ENCODE measurements at places on chromosomes 13 and 19.

DNA sequence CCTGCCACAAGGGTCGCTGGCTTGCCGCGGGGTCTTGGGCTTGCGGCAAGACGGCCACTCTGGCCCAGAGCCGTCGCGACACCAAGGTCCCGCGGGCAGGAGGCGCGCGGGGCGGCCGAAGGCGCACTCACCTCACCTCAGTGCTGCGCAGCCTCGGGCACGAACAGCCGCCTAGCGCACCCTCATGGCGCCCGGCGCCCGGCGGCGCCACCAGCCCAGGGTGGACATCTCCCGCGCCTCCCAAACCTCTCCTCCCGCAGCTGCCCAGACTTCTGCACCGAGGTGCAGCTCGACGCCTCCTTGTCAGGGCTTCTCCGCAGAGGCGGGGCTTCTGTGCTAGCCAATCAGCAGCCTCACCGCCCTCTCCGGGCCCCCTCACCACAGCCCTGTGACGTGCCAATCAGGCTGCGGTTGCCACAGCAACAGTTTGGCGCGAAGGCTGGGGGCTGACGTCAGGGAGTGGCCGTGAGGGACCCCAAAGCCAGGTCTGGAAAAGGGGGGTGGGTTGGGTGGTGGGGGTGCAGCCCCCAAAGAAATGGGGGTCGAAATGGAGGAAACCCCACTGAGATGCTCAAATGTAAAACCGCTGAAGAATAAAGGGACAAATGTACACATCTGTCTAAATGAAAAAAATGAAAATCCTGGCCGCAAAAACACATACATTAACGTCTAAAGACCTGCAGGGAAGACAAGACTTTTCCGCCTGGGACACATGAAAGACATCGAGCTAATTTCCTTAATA is at the start of the genes PEG3 and ZIM2:
Gene PEG3, minus strand, starts transcription at position 276 of the 742 bp plus-strand sequence. CDS start 16,071 bp downstream, outside the sequence.
Gene ZIM2, minus strand, starts transcription at position 276 of the 742 bp plus-strand sequence. CDS start 16,449 bp downstream, outside the sequence.
- no peak for DNase-seq

- no peak for DNase-seq
Measured at GRCh38 chr19:58571575-58571947, 1.6 kb downstream of the MZF1 start.

- no peak for DNase-seq
Measured at GRCh38 chr13:43783820-43784219, 3.0 kb downstream of the ENOX1 start.

DNA sequence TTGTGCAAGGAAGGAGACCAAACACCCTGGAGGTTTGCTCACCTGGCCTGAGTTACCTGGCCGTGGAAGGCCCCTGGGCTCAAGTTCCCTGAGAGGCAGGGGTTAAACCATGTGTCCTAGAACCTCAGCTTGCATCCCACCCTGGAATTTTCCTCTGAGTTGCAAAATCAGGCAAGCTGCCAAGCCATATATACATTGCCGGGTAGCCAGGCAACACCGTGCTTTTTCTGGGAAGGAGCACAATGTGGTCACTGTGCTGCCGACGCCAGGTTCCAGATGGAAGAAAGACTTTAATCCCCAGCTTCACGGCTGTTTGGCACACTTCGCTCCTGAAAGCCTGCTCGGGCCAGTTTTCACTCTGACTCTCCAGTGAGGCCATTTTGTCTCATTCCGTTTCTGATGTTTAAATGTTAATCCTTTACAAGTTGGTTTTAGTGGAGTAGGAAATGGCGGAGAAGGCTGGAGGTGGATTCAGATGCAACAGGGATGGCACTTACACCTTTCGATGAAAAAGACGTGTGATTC is 60.1 kb upstream of the PEG3 start:
- no peak for DNase-seq

- no peak for DNase-seq
Measured at GRCh38 chr13:44651209-44651608, 75.1 kb upstream of the TSC22D1 start.

DNA sequence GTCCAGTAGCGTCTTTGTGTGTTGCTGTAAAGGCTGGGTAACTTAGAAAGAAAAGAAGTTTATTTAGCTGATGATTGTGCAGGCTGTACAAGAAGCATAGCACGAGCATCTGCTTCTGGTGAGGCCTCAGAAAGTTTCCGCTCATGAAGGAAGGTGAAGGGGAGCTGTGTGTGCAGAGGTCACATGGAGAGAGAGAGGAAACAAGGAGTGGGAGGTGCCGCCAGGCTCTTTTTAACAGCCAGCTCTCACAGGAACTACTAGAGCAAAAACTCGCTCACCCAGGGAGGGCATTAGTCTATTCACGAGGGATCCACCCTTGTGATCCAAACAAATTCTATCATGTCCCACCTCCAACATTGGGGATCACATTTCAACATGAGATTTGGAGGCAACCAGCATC is 99.8 kb downstream of the GPR12 start:
- DNase-seq, result no peak

GRCh38 chr19:15181394-15181793 is 19.4 kb downstream of the NOTCH3 start:
- no peak for DNase-seq

DNA sequence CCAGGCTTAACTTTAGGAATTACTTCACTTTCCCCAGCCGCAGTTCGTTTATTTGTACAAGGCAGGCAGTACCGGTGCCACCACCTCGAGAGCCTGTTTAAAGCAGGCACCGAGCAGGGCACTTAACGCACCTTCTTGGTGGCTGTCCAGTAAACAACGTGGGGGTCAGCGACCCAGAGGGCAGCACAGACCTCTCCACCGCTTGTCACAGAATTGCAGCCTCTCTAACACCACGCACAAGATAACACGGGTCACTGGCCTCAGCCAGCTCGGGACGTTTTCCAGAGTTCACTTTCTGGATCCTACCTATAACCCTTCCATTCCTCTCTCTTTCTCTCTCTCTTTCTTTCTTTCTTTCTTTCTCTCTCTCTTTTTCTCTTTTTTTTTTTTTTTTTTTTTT is 16.8 kb upstream of the ELAVL1 start:
- DNase-seq, result no peak

GRCh38 chr19:40433391-40434216 is 7.8 kb upstream of the SERTAD1 start:
- DNase-seq, result peak; percentile 45

GRCh38 chr13:39463611-39464010 is 139.4 kb downstream of the LHFPL6 start:
- DNase-seq, result no peak

DNA sequence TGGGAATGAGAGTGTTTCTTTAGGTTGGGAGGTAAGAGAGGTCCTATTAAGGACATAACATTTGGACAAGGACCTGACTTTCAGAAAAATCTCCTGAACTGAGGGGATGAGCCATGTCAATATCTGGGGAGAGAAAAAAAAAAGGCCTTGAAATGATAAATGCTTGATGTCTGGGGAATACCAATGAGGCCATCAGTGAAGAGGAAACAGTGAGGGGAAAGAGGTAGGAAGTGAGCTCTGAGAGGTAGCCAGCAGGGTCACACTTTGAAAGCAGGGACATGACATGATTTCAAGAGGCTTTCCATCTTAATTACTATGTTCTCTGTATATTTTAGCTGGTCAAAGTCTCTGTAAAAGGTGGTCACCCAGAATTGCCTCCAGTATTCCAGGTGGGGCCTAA is 9.9 kb upstream of the UBE2L5 start:
- no peak for DNase-seq

DNA sequence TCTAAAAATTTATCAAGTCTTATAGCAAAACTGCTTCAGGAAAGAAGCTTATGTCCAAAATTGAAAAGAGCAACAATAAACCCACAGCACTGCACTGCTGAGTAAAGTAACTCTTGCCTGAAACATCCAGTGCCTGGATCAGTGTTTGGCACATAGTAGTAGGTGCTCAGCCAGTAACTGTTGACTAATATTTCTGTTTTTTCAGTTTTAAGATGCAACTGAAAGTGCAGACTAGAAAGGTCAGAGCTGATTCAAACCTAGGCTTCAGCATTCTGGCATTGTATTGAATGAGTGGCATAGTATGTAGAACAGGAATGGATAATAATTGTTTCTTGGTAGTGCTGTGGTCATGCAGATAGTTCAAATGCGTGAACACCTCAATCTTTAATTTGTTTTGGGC is 67.6 kb downstream of the UBL3 start:
- no peak for DNase-seq

DNA sequence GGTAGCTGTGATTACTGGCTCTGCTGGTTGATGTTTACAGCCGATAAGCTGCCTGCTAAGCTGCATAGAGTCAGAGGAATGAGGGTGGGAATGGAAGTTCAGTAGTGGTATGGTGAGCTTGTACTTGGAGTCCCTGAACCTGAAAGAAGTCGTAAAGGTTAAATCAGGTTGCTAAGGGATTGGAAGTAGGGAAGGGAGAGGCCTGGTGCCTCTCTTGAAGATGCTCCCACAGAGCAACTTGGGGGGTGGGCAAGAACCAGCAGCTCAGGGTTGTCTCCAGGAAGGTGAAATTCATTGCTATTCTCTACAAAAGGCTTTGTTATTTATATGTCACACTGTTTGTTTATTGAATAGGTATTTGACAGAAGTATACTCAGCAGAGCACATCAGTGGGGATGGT is 73.8 kb upstream of the OLFM4 start:
- DNase-seq, result no peak

GRCh38 chr19:41323430-41324125 is 13.6 kb downstream of the CCDC97 start:
- no peak for DNase-seq

- no peak for DNase-seq
Measured at GRCh38 chr13:59120297-59120843, 1043.4 kb downstream of the DIAPH3 start.

DNA sequence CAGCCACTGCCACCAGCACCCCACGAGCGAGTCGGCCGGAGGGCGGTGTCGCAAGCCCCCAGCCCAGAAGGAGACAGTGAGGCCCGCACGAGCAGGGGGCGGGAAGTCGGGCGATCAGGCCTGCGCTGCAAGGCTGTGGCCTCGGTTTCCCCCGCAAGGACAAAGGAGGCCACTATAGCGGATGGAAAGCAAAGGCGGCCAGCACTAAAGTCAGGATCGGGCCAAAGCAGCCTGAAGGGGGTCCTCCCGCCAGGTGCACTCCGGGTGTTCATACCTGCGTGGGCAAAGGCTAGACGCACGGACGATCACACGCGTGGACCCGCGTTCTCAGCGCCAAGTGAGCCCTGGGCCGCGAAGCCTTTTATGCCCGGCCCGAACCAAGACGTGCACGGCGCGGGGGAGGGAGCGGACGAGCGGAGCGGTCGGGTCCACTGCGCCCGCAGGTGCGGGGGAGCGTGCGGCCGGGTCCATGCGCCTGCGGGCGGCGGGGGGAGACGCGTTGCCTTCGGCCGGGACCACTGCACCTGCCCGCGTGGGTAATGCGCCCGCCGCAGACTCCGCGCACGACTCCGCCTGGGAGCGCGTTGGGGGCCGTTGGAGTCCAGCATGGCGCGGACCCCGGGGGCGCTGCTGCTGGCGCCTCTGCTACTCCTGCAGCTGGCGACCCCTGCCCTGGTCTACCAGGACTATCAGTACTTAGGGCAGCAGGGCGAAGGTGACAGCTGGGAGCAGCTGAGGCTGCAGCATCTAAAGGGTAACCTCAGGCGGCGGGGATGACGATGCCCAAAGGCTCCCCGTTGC is at the start of the genes PRDX2 and THSD8:
Gene PRDX2, minus strand, starts transcription at position 335 of the 801 bp plus-strand sequence. CDS start 539 bp downstream, outside the sequence.
Gene THSD8, plus strand, starts transcription at position 604 of the 801 bp plus-strand sequence. Its CDS starts 3 bp downstream, at position 607.
- DNase-seq, result peak; percentile 54

GRCh38 chr19:57269515-57270250 is 10.6 kb upstream of the ZNF460 start:
- DNase-seq, result no peak

- no peak for DNase-seq
Measured at GRCh38 chr13:112733661-112734379, 44.0 kb downstream of the ATP11A start.

DNA sequence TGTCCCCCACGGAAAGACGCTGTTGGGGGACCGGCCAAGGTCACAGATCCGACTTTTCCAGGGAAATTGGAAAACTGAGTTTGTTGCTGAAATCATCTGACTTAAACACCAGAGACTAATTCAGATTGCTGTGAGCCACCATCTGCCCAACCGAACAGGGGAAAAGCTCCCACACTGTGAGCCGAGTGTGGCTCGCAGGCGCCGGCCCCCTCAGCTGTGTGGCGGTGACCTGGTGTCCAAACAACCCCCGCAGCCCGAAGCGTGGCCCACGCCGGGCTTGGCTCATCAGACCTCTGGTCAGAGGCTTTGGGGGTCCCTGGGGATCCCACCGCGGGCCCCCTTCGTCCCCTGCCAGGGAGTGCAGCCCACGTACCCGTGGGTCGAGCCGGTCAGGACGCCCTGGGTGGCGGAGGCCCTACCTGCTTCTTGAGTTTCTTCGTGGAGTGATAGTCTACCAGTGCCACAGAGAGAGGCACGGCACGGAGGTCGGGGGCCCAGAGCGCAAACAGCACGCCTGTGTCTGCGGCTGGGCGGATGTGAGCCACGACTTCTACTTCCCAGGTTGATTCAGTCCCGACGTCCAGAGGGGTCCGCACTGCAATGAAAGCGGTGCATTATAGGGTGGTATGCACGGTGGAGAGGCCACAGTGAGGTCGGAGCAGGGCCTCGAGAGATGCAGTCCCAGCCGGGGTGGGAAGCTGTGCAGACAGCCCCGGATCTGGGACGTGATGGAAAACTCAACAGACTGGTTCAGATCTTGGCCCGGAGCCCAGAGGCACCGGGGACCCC is 40.7 kb downstream of the GAS6 start:
- DNase-seq, result no peak

DNA sequence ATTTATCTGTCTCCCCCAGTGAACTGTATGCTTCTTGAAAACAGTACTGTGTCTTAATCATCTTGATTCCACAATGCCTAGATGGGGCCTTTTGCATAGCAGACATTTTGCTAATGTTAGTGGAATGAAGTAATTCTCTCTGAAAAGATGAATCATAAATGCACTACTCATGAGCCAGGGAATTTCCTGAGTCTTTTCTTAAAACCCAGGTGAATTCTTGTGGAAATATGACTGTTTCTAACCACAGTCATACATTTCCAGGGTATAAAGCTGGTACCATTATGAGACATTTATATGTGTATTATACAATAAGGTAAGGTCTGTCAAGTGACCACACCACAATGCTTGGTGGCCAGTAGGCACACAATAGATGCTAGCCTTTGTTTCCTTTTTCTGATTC is 5.5 kb upstream of the KCTD4 start:
- DNase-seq, result no peak

DNA sequence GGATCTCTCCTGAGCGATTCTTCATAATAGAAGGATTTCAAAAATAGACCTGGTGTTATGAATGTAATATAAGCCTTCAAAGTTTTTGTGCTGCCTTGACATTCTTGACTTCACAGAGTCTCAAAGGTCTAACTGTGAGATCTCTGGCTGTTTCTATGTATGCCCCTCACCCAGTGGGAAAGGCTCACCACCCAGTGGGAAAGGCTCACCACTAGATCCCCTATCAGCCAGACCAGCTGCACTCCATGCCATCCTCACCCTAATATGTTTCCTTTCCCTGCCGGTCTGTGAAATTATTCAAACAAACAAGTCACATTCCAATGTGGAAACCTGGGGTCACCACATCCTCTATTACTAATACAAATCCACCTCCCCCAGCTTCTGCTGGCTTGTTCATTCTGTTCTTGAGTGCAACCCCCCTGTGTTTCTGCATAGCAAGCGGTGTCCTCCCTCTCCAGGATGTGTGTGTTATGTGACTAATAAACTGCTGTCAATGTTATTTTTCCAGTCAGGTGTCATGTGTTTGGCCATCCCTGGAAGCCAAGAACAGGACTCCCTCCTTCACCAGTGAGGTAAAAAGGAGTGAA is 13.8 kb upstream of the SLITRK1 start:
- no peak for DNase-seq

GRCh38 chr13:39225860-39226259 is 187.6 kb downstream of the NHLRC3 start:
- no peak for DNase-seq

Data from T-helper 22 cell (primary cell).